Progenitor cell of endocrine pancreas (in vitro differentiated cells): ENCODE measurements at places on chromosomes 13 and 19.
A peak's percentile ranks its signal among the peaks of the same experiment; 100 is the strongest.

GRCh38 chr19:14401468-14402195 is 17.5 kb downstream of the DDX39A start:
- DNase-seq, result no peak

GRCh38 chr13:31201341-31202031 is 1.7 kb downstream of the B3GLCT start:
- DNase-seq, result no peak

DNA sequence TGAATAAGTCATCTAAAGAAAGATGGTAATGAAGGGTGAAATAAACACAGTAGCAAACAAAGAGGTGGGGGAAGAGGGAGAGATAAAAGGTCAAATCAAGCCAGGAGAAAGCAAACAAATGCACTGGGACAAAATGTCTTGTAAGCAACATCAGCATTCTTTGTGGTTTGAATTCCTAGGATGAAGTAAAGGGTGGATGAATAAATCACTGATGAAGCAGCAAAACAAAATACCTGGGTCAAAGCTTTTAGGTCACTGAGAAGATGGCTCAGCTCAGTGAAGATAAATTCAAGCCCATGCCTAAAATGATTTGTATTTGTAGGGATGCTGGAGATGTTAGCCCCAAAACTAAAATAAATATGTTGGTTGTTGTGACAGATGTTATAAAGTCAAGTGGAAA is 86.5 kb upstream of the FBXL3 start:
- DNase-seq, result no peak

GRCh38 chr19:6047741-6048251 is 62.5 kb downstream of the RFX2 start:
- peak; percentile 45 for DNase-seq

DNA sequence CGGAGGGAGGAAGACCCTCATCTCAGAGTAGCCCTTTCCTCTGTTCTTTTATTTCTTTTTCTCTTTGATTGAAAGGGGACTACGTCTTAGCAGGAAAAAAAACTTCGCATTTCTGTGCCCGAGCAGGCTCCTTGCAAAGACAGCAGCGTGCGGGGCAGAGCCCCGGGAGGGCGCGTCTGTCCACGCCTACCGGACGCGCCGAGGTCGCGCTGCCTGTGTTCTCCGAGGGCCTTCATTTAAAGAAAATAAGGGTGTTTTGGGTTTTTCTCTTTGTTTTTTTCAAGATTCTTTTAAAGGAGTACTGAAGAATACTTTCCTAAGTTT is 29.2 kb downstream of the CERS1 start:
- DNase-seq, result no peak

GRCh38 chr13:110554227-110554836 is 7.2 kb downstream of the RAB20 start:
- no peak for DNase-seq

DNA sequence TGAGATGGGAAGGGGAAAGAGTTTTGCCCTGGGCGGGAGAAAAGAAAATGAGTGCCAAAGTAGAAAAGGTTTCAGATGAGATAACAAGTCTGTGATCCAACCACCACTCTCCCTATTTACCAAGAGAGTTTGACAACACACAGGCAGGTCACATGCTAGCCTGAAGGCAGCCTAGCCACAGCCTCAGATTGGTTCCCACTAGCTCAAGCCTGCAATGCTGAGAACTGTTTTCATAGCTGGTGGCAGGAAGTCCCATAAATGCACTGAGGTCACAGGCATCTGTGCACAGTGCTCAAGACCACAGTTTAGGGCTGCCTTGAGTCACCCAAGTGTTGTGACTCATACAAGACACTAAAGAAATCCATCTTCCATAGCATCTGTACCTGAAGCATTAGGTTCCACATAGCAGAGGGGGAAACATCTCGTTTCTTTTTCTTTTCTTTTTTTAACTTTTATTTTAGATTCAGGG is 18.5 kb upstream of the POP4 start:
- DNase-seq, result no peak

GRCh38 chr13:51553531-51553930 is 30.7 kb upstream of the WDFY2 start:
- no peak for DNase-seq

- no peak for DNase-seq
Measured at GRCh38 chr13:73060251-73061160, 1.7 kb downstream of the KLF5 start.

DNA sequence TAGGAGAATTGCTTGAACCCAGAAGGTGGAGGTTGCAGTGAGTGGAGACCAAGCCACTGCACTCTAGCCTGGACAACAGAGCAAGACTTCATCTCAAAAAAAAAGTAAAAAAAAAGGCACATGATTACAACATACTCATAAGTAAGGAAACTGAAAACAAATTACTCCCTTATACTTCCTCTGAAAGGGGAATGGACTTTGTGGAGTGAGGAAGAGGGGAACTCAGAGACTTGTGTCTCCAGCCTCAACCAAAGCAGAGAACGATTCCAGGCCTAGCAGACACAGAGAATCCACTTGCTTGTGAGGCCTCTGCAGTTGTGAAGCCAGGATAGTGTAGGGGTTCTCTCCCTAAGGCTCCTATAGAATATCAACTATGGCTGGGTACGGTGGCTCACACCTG is 4.3 kb upstream of the LATS2 start:
- DNase-seq, result no peak

DNA sequence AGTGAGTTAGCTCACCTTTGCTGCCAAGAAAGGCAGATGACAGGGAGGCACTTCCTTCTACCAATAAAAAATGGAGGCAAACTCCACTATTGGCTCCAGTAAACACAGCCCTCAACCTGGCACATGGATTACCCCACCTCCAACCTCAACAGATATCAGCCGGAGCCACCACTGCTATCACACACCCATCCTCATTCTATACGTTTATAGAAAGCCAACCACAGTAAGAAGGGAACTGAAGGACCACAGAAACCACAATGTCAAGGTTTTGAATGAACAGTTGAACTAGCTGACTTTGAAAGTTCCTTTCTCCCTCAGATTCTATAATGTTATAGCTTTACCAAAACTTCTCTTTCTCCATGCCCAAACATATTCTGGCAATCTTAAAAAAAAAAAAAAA is 526.2 kb downstream of the UQCRFS1 start:
- DNase-seq, result no peak

DNA sequence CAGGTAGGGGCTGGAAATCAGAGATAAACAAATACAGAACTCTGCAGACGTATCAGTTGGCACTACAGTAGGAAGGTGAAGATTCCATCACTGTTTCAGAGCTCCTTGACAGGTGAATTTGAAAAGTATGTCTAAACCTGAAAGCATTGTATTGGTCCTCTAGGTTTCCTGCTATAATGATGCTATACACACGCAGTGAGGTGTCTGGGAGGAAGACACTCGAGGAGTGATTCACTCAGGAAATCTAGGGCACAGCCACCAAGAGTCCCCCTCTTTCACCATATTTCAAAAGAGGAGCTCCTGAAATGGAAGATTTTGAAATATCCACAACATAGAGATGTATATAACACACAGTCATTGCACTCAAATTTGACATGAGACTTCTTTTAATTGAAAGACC is 331.0 kb upstream of the DACH1 start:
- no peak for DNase-seq

DNA sequence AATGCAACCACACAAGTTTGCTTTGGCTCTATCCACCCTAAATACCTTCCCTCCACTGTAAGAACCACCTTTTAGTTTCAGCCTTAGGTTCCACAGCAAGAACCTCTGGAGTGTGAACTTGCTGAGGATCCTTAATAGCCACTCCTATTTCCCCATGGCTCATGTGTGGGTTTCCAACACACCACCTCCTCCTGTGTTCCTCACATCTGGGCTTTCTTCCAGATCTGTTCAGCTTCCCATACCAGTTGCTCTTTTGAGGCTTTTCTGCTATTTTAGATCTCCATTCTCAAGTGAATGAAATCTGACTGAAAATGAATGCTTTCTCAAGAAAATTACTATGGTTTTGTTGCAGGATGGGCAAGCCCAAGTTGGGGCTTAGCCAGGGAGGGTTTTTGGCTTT is 104.8 kb upstream of the MIR17HG start:
- no peak for DNase-seq

- DNase-seq, result no peak
Measured at GRCh38 chr13:71278512-71278911, 588.5 kb downstream of the DACH1 start.

DNA sequence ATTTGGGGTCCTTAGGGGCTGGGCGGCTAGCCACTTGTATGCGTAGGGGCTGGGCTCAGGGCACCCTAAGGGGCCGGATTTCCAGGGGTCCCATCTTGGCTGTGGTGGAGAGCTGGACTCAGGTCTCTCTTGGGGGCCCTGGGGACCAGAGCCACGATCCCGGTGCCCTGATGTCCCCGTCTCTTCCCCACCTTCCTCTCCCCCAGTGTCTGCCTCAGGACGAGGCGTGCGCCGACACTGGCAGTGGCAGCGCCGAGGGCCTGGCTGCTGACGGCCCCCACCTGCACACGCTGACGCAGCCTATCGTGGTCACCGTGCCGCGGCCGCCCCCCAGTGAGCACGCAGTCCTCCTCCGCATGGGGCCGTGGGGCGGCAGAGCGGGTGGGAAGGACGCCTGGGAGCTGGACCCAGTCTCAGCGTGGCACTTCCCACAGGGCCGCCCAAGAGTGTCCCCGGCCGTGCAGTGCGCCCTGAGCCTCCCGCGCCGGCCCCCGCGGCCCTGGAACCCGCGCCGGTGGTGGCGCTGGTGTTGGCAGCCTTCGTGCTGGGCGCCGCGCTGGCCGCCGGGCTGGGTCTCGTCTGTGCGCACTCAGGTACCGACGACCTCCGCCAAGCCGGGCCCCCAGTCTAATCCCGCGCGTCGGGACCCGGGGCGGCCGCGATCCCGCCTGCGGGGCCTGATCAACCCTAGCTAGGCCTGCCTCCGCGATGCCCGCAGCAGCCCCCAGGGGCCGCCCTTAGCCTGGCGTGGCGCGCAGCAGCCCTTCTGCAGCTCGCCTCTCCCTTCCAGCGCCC is 2.7 kb upstream of the SNAPC2 start:
- no peak for DNase-seq

DNA sequence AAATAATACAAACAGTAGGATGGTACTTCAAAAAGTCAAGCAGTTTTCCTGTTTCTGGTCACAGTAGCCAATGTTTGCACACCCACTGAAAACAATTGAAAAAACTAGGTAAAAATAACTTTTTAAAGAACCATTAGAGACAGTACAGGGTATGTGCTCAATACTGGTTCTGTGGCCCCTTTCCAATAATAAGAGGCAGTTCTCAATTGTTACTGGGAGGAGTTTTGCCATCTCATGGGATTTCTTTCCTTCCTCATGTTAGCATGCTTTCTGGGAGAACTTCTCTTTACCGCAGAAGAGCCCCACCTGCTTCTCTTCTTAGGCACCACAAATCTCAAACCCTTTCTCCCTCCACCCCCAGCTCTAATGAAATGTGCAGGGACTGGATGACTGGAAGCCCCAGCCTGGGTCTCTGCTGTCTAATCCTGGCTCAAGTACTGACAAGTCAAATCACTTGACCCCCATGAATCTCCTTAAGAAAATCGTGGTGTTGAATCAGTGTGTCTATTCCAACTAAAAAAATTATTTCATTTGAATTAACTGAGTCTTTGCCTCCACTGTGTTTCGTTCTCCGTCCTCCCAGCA is 14.6 kb downstream of the METTL21C start:
- no peak for DNase-seq

GRCh38 chr13:71806886-71807285 is 60.1 kb downstream of the DACH1 start:
- DNase-seq, result no peak

- no peak for DNase-seq
Measured at GRCh38 chr13:95075506-95075905, 225.7 kb downstream of the ABCC4 start.

DNA sequence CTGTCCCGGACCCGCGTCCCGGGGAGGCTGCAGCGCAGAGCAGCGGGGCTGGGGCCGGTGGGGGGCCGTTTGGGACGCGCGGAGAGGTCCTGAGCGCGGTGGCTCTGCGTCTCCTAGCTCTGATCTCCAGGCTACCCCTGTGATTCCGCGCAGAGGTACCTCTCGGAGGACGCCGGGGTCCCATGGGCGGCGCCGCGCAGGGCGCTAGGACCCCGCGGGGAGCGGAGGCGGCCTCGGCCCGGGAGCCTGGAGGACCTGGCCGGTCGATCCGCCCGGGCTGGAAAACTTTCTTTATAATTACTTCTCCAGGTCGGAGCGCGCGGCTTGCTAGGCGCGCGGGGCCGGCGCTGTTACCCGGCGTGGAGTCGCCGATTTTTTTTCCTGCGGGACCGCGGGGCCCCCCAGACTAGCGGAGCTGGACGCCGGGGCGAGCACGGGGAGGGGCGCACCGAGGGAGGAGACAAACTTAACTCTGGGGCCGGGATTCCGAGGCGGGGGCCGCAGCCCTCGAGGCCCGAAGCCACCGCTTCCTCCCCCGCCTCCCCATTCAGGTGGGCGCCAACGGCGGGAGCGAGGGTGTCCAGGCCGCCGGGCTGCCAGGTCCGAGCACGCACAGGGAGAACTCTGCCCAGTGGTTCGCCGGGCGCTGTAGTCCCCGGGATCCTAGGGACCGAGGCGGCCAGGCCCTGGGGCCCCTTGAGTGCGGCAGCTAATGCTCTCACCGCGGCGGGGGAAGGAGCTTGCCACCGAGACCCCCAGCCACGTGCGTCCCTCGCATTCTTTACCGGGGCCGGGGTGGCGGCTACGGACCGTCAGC is 848 bp upstream of the CEBPA start:
- peak; percentile 69 for DNase-seq

GRCh38 chr13:64871742-64872141 is 2358.4 kb downstream of the PCDH9 start:
- no peak for DNase-seq

- DNase-seq, result no peak
Measured at GRCh38 chr13:89603187-89603586, 1744.3 kb upstream of the MIR17HG start.

DNA sequence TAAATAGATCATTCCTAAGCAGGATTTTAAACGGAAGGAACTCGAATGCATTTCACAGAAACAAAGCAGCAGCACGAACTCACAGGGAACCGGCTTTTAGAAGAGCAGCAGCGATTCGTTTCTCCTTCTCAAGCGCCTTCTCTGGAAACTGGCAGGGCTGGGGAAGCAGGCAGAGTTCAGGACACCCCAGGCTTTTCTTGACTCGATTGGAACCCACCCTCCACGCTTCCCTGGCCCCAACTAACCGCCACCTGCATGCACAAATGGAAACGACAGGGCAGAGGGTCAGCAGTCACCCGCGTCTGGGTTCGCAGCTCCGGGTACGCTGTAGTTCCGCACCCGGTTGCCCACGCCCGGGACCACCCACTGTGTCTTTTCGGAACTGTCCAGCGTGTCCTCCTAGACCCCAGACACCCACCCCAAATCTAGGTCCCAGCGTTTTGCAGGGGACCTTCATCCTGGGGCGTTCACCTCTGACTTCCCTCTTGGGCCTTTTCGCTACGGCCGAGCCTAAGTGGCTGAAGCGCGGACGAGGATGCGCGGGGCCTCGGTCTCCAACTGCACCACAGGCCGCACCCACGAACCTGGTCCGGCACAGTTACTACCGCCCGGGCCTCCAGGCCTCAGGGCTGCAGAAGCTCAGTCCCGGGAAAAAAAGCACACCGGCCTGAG is 500 bp downstream of the ZFP30 start:
- DNase-seq, result peak; percentile 21

GRCh38 chr19:50417111-50418081 is 1.3 kb upstream of the SPIB start:
- no peak for DNase-seq

DNA sequence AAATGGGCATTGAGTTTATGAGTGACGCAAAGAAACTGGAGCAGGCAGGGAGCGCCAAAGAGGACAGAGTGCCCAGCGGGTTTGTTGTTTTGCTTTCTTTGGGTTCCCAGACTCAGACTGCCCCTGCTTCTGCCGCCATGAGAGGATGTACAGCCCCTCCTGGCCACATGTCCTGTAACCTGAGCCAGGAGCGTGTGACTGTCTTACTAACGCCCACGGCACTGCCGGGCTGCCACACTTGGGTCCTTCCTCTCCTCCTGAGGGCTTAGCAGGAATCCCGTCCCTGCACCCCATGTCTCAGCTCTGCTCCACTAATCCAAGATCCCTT is 80.5 kb downstream of the GPR12 start:
- DNase-seq, result no peak
